Spleen (tissue), 13 donors: ENCODE measurements at places on chromosomes 6 and 20. TPM values are rescaled to one million over a fixed set of nuclear protein-coding genes. Genes with fewer than 3 reads are reported as not detected.

Gene NHSL1
- total RNA-seq, result 7.5 TPM

Gene PSMF1
- 134 TPM for total RNA-seq

Gene LGSN
- not detected for total RNA-seq

DNA sequence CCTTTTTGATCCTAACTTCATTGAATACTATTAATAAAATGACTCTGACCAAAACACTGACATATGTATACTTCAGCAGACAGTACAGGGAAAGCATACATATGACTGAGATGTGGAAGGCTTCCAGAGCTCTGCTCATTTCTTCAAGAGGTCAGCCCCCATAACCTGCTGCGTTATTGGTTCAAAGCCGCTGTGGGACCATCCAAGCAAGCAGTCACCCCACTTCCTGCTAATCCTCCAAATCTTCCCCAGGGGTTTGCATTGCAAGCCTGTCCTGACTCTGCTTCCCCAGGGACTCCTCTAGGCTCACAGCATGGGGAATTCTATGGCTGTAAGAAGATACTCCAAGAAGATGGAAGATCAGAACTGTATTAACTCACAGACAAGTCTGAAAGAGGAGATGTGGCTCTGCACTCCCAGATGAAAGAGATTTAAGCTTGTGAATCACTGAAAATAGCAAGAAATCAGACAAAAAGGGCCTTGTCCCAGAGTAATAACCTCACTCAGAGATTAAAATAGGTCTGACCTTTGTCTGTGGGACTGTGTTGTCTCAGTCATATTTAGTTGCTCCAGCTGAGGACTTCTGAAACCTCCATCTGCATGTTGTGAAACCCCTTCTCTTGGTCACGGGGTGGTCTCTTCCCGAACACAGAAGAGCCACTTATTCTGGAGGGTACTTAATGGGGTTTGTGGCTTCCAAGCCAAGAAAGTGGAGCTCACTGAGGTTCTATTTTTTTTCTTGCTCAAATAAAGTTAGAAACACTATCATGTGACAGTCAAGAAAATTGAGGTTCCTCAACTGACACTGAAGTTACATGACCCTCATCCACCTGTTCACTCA, 101.5 kb upstream of the MARCKS start:
- no peak for DNase-seq

- no peak for DNase-seq
Observed at GRCh38 chr6:26477426-26477825, 19.7 kb downstream of the BTN2A1 start.

DNA sequence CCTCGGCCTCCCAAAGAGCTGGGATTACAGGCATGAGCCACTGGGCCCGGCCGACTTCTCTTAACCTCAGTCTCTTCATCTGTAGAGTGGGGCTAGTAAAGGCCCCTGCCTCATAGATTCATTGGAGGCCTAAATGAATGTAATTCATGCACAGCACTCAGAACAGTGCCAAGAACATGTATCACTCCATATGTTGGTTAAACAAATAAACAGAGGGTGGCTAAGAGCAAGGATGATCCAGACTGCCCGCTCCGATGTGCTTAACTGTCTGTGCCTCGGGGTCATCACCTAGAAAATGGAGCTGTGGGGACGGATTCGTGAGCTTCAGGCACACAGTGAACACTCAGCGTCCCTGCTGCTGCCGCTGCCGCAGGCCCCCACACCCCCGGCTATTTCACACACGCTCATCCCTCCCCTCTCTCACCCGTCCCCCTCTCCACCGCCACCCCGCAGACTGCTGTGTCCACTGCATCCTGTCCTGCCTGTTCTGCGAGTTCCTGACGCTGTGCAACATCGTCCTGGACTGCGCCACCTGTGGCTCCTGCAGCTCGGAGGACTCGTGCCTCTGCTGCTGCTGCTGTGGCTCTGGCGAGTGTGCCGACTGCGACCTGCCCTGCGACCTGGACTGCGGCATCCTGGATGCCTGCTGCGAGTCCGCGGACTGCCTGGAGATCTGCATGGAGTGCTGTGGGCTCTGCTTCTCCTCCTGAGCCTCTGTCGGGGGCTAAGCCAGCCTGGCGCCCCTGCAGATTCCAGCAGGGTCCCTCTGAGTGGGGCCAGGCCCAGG, 14.8 kb downstream of the MDFI start:
- peak; percentile 56 for DNase-seq

- no peak for DNase-seq
Observed at GRCh38 chr6:3900744-3901336, 51.7 kb downstream of the FAM50B start.

DNA sequence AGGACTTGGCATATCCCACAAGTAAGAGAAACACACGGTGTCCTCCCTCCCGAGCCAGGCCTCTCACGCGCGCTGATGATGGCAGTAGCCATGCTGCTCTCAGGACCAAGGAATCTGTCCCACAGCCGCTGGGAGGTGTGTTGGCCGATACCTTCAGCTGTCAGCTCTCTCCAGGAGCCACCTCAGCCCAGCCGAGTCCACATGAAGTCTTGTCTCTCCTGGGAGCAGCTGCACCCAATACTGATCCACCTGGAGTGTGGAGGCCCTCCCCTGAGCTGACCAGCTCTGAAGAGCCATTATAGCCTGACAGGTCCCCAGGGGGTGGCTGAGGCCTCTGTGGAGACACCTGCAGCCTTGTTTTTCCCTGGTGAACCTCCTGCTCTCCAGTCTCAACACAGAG, 23.8 kb upstream of the NXT1 start:
- no peak for DNase-seq

GRCh38 chr6:160971171-160971570, 20.4 kb upstream of the MAP3K4 start:
- no peak for DNase-seq

DNA sequence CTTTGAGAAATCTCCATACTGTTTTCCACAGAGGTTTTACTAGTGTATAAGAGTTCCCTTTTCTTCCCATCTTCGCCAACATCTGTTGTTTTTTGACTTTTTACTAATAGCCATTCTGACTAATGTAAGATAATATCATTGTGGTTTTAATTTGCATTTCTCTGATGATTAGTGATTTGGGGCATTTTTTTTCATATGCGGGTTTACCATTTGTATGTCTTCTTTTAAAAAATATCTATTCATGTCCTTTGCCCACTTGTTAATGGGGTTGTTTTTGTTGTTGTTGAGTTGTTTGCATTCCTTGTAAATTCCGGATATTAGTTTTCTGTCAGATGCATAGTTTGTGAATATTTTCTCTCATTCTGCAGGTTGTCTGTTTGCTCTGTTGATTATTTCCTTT, 167.1 kb downstream of the PRL start:
- DNase-seq, result no peak

DNA sequence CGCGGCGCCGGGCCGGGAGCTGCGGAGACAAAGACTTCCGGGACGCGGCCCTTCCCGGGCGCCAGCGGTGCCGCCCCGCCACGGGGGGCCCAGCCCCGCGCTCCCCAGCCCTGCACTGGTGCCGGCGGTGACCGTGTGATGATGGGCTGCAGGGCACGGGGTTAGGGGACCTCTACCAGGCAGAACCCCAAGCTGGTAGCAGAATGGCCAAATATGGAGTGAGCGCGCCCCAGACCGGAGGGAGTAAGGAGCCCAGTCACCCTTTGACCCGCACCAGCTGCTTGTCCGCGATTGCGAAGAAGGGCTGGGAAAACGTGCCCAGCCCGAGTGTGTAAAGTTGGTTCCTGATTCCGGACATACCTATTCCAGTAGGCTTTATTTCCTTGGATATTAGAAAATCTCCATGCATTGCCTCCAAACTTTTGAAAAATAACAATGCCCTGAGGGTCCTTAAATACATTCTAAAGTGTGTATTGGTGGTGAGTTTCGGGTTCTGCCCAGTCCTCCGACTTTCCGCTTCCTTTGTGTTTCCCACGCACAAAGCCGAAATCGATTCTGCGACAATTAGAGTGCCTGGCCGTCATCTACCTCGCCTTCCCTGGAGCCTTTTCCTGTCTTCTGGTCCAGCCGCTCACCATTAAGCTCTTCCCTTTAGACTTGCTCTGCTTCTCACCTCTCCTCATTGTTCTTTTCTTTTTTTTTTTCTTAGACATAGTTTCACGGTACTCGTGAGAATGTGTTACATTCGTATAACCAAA, 1.1 kb downstream of the ABRACL start:
- DNase-seq, result no peak

DNA sequence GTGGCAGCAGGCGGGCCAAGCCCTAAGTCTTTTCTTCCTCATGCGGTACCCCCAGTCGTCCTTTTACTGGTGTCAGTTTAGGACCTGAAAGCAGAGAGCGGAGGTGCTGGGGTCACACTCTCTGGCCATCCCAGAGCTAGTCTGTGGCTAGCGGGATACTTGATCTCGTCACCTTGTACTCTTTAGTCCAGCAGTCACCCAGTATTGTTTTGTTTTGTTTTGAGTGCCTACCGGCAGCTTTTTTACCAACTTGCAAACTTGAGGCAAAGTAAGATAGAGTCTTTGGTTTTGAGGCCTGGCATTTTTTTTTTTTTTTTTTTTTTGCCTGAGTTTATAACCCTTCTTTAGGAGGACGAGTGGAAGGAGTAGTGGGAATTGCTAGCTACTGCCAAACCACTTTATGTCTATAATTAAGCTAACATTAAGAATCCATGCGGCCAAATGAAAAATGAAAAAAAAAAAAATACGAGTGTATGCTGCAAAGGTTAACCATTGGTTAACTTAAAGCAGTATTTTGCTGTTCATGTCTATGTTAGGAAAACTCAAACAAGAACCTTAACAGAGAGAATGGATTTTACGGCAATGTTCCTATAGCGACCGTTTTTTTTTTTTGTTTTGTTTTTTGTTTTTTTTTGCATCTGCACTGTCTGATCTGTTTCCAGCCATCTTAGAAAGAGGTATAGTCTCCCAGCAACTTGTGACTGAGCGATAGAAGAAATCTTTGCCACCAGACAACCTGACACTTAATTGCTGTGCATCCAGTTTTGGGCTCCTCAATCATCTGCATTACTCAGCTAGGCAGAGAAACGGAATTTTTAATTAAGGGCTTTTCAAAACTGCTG, 56.9 kb downstream of the FAM217A start:
- no peak for DNase-seq

DNA sequence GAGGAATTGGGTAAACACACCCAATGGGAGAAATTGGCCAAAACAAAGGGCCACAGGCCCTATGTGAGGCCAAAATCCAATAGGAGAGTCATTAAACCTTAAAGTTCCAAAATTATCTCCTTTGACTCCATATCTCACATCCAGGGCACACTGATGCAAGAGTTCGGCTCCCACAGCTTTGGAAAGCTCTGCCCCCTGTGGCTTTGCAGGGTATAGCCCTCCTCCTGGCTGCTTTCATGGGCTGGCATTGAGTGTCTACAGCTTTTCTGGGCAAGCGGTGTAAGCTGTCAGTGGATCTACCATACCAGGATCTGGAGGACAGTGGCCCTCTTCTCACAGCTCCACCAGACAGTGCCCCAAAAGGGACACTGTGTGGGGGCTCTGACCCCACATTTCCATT, 160.5 kb downstream of the ADGRG6 start:
- no peak for DNase-seq

DNA sequence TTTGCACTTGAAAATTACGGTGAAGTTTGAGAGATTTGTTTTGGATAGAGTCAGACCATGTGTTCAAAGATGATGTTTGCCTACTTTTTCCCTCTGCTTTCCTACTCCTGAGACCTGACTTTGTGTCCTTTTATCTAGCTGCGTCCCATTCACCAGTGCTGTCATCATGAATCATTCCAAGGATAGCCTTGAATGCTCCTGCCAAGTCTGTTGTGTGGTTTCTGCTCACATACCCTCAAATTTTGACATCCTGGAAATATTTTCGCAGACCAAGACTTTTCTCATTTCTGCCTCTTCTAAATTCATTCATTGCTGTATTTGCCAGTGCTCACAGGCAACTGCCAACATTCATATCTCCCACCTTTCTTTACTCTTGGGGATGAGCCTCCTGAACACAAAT, 175.9 kb upstream of the SCGN start:
- no peak for DNase-seq

DNA sequence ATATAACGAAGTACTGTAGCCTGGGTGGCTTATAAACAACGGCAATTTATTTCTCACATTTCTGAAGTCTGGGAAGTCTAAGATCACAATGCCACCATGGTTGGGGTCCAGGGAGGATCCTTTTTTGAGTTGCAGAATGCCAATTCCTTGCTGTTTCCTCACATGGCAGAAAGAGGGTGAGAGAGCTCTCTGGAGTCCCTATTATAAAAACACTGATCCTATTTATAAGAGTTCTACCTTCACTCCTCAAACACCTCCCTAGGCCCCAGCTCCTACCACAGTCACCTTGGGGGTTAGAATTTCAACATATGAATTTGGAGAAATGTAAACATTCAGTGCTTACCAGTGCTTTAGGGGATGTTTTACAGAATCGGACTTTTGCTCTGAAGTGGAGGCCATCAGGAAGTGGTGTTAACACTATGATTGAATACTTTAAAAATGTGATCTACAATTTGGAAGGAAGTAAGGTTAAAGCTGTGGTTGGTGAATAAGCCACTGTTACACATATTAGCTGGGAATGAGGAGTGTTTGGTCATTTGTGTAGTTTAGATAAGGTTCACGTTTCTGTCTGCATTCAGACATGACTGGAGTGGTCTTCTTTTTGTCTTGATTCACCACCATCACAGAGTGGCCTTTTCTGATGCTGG, 79.9 kb upstream of the SPTLC3 start:
- DNase-seq, result no peak
